ENCODE measurements at places on chromosomes 3 and 15. TPM values are rescaled to one million over a fixed set of nuclear protein-coding genes. Genes with fewer than 3 reads are reported as not detected.

- no peak for DNase-seq
These were observed 403.8 kb upstream of the ADAMTS9 start for GRCh38 chr3:65091565-65091964.

DNA sequence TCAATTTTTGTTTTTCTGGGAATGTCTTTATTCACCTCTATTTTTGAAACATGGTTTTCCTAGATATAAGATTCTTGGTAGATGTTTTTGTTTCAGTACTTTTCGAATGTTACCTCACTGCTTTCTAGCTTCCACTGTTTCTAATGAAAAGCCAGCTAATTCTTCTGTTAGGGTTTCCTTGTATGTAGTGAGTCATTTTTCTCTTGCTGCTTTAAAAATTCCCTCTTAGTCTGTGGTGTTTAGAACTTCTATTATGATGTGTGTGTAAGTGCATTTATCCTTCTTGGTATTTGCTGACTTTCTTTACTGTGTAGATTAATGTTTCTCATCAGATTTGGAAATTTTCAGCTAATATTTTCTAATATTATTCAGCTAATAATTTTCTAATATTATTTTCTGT lies 151.1 kb upstream of the OSTN start:
- no peak for DNase-seq

- DNase-seq: no peak
These were observed 41.8 kb downstream of the CBLB start for GRCh38 chr3:105826778-105827634.

- no peak for DNase-seq
These were observed 146.1 kb upstream of the UMPS start for GRCh38 chr3:124584245-124584551.

DNA sequence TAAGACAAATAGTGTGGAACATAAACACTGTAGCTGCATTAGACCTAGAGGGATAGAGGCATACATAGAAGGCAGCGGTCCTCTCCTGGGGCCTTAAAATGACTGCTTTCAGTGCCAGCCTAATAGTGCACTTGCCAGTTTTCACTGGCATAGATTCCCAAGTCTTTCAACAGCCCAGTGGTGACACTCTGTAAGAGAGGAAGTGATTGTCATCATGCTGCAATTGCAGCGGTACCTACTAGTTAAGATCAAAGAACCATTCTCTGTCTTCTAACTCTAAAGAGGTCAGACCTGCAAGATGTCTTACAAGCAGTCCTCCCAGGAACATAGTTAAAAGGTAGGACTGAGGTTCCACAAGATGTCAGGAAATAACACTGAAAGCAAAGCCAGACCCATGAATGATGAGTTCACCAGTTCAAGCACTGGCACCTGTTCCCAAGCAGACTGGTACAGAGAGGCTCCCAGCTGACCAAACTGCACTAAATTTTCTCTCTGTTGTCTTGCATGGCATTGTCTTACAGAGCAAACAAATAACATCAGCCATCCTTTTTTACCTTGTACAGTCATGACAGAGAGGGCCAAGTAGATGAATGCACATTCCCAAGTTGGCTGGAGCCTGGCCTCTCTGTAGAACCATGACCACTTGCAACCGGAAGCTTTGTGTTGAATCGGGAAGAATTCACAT lies 100.5 kb upstream of the SKOR1 start:
- no peak for DNase-seq

GRCh38 chr15:85430406-85431204 lies 50.2 kb downstream of the AKAP13 start:
- no peak for DNase-seq

DNA sequence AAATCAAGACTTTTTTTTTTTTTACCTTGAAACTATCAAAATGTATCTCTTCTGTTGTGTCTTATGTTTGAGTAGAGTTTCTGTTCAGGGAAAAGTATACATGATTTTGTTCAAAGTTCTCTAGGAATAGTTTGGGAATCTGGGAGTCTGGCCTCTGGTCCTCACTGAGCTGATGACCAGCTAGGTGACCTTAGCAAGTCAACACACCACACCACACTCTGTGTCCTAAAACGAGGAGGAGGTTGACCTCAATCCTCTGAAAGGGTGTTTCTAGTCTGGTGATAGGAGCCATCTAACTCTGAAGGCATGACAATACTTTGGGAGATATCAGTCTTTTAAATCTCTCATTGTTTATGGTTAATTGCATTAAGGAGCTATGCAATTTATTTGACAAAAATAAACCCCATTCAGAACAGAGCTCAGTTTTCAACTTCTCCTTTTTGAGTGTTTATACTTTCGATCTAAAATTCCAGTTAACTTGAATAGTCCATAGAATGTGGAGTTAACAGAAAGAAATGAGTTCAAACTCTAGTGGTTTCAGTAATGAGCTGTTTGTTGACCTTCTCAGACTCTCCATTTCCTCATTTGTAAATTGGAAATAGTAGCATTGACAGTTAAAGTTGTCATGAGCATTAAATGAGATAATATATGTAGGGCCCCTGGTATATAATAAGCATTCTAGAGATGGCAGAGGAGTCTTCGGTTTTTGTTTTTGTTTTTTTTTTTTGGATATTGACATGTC lies 112.2 kb upstream of the LRRN1 start:
- no peak for DNase-seq

DNA sequence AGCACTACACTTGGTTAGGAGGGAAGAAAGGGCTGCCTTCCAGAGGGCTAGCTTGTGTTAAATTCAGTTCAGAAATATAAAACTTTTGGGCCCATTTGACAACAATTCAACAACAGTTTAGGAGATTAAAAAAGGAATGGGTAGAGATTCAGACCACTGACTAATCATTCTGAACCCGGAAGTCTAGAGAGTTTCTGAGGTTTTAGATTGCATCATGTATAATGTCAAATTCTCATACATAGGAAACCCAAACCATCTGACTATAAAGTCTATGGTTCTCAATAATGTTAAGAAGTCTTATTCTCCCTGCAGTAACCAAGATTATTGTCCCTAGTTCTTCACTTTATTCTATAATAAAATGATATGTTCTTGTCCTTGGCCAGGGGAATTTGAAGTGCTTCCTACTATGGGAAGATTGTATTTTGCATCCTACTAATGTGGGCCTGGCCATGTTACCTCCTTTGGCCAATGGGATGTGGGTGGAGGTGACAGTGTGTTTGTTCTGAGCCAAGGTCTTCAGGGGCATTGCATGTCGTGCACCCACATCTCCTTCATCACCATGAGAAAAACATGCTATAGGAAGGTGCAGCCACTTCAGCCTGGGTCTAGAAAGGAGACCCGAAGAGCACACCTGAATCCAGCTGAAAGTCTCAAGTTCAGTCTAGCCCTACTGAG lies 66.4 kb upstream of the CCNL1 start:
- DNase-seq: no peak

DNA sequence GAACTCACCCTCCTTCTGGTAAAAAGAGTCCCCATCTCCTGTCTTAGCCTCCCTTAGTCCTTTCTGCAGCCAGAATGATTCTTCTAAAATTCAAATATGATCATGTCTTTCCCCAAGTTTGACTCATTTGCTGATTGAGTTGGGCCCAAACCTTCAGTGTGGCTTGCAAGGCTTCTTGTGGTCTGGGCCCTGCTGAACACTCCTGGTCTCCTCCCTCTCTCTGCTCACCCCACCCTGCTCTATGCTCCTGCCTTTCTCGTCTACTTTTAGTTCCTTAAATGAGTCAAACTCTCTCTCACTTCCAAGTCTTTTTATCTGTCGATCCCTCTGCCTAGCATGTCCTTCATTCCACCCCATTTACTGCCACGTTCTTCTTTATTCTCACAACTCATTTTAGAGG lies 72.6 kb downstream of the CCR1 start:
- no peak for DNase-seq

P3H2 gene
- 27.8 TPM for total RNA-seq

ANO10 gene
- total RNA-seq: 57.3 TPM

TM4SF18 gene
- total RNA-seq: not detected

STRA6 gene
- 1.8 TPM for total RNA-seq
